ENCODE measurements at places on chromosomes 11 and 22.

DNA sequence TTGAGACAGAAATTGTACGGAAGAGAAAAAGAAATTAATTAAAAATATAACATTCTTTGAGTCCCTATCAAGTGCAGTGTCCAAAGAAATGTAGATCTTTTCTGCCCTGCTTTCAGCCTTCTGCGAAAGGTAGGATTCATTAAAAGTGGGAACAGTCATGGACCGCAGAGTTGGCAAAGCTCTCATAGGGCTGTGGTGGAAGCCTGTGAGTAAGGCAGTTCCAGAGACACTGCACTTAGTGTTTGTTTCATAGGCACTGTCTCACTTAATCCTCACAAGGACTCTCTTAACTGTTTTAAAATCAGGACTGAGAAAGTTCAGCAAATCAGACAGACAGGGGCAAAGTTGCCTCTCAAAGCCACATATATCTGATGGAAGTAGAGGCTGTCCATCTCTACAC is 5.5 kb downstream of the MRGPRX2 start:
- DNase-seq = no peak

DNA sequence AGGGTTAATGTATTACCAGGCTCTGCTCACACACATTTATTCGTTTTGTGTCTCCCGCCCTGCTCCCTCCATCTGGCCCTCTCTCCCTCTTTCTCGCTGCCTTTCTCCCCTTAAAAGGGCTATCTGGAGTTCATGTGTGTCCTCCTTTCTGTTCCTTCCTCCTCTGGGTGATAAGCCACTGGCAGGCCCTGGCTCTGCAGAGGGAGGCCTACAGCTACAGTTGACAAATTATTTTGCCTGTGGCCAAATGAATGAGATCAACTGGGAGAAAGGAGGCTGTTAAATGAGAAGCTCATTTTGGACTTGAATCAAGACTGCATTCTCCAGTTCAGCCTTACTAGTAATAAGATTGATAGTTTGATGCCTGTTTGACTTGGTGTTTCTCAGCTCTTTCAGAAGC is 17.5 kb upstream of the OPCML start:
- no peak for DNase-seq

DNA sequence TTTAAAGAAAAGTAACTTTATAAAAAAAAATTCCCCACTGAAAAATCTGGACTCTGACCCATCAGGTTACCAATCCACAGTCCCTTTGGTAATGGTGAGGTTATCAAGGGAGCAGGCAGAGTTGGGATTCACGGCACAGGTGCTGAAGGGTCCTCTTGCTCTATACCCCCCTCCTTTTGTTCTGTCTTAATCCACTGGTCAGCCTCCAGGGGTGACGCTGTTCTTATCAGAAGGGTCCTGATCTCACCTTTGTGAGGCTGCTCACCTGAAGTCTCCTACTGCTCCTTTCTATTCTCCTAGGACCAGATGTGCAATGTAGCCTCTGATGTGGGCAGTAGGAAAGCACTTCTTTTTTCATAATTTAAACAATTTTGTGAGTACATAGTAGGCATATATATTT is 80.6 kb upstream of the E2F8 start:
- no peak for DNase-seq

DNA sequence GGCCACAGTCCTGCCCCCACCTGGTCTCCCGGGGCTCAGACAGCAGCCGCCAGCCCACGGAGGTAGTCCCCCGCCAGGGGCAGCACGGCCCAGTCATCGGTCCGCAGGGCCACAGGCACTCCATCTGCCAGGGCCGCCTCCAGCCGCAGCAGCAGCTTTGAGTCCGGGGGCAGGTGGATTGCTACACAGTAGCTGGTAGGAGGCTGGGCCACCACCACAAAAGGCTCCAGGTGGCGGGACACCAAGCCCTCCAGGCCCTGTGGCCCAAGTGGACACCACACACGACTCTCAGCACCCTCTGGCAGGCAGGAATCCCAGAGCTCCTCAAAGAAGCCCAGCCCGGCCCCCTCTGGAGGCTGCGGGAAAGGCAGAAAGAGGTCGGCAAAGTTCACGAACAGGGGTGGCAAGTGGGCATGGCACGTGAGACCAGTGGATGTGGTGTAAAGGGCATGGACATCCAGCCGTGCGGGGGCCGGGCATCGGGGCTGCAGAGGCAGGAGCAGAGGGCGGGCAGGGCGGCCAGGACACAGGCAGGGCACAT is 2.9 kb downstream of the AP5B1 start:
- no peak for DNase-seq

- DNase-seq = no peak
Observed at GRCh38 chr11:31943056-31943780, 132.1 kb upstream of the PAX6 start.

- no peak for DNase-seq
Observed at GRCh38 chr11:9099617-9100016, 8.2 kb upstream of the SCUBE2 start.

GRCh38 chr11:61193596-61193995 is 9.7 kb upstream of the PGA3 start:
- no peak for DNase-seq

- no peak for DNase-seq
Observed at GRCh38 chr11:34288492-34288891, 69.3 kb downstream of the ABTB2 start.
